ENCODE measurements at places on chromosomes 5 and 9. TPM values are rescaled to one million over a fixed set of nuclear protein-coding genes. Genes with fewer than 3 reads are reported as not detected.

Gene SNX18
- total RNA-seq = 41.4 TPM

Gene OTULINL
- total RNA-seq = 26.6 TPM

Gene CTNNAL1
- total RNA-seq = 11.3 TPM

Gene PCDHA1
- total RNA-seq = not detected

Gene SLC12A7
- 76.9 TPM for total RNA-seq

Gene SGCD
- not detected for total RNA-seq

Gene ZSWIM6
- total RNA-seq = 5.9 TPM

Gene CCDC192
- not detected for total RNA-seq

Gene OR1J2
- total RNA-seq = not detected

Gene GAPT
- total RNA-seq = not detected

Gene FAM151B
- 0.22 TPM for total RNA-seq

Gene ANKRD34B
- not detected for total RNA-seq

Gene SEMA4D
- 399 TPM for total RNA-seq

Gene PFN3
- total RNA-seq = not detected

Gene PCDHA9
- not detected for total RNA-seq

Gene SLC34A3
- not detected for total RNA-seq

Gene CBY3
- not detected for total RNA-seq

Gene ZNF367
- total RNA-seq = 18.7 TPM

Gene ACSL6
- 26.6 TPM for total RNA-seq

Gene SLCO6A1
- not detected for total RNA-seq

Gene IL3
- 6.0 TPM for total RNA-seq

Gene FOXD4L6
- total RNA-seq = not detected

Gene BBLN
- 79.8 TPM for total RNA-seq
